CD8-positive, alpha-beta T cell (primary cell): ENCODE measurements at places on chromosomes 12 and 14.

DNA sequence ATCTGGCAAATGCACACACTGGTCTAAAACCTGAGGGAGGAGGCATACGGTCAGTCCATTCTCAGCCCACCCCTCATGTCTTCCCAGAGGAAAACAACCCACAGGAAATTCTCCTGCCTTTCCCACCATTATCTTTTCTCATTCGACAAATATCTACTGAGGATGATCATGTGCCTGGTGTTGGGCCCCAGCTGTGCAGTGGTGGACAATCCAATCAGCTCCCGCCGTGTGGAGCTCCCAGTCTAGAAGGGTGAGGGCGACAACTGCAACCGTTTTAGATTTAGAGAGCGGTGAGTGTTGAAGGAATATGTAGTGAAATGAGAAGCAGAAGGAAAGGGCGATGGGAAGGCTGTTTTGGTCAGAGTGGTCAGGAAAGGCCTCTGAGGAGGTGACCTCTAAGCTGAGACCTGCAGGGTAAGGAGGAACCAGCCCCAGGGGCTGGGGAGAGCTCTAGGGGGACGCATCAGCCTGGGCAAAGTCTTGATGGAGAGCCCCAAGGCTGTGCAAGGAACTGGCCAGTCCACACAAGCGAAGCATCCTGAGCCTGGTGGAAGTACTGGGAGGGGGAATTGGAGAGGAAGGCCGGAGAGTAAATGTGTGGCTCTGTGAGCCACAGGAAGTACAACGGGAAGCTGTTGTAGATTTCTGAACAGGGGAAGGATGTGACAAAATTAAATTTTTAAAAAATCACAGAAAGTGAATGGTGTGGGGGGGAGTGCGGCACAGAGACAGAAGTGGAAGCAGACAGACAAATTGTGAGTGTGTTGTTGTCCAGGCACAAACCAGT is 192.8 kb downstream of the NTF3 start:
- no peak for DNase-seq

GRCh38 chr12:48003226-48004052 is 837 bp downstream of the COL2A1 start:
- peak; percentile 36 for DNase-seq

GRCh38 chr14:68282479-68283377 is 463.1 kb downstream of the RAD51B start:
- DNase-seq = peak; percentile 37

- no peak for DNase-seq
These were observed 105.3 kb upstream of the BCAT1 start for GRCh38 chr12:25054076-25054782.

- DNase-seq = no peak
These were observed 18.0 kb upstream of the SLC38A4 start for GRCh38 chr12:46843811-46844210.

DNA sequence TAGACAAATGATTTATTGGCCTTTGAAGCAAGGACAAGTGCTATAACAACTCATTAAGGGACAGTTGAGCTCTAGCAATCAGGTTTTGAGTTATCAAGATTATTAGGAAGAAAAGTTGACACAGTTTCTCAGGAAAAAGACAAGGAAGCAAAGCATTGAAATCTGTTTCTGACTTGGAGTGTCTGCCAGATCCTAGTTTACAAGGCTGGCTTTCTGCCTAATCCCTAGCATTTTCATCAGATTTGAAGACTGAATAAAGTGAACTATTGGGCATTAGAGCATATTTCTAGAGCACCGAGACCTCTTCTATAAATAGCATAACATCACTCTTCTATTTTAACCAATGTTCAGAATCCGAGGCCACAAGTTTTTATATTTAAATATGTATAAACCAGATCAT is 7.0 kb downstream of the SYT1 start:
- DNase-seq = no peak

GRCh38 chr12:65622056-65622455 is 202.2 kb upstream of the HMGA2 start:
- DNase-seq = no peak
